ENCODE measurements at places on chromosomes 3 and 15. TPM values are rescaled to one million over a fixed set of nuclear protein-coding genes. Genes with fewer than 3 reads are reported as not detected.

- no peaks in the 10 kb centered on the region for H3K36me3 ChIP-seq
- no peaks in the 10 kb centered on the region for H3K4me1 ChIP-seq
- H3K27me3 ChIP-seq: no peaks in the 10 kb centered on the region
- no peak for DNase-seq
These were observed 46.6 kb downstream of the MAGI1 start for GRCh38 chr3:65992106-65992505.

GRCh38 chr15:77519540-77519939 is 98.9 kb downstream of the HMG20A start:
- H3K4me3 ChIP-seq: no peak overlapping the region
- H3K27me3 ChIP-seq: no peaks in the 10 kb centered on the region
- H3K36me3 ChIP-seq: no peaks in the 10 kb centered on the region
- no peak overlapping the region for H3K27ac ChIP-seq

GRCh38 chr3:54830658-54831057 is 97.2 kb downstream of the LRTM1 start:
- DNase-seq: no peak
- H3K4me1 ChIP-seq: no peaks in the 10 kb centered on the region
- no peaks in the 10 kb centered on the region for H3K27me3 ChIP-seq
- no peaks in the 10 kb centered on the region for H3K36me3 ChIP-seq
- H3K27ac ChIP-seq: no peak overlapping the region

DNA sequence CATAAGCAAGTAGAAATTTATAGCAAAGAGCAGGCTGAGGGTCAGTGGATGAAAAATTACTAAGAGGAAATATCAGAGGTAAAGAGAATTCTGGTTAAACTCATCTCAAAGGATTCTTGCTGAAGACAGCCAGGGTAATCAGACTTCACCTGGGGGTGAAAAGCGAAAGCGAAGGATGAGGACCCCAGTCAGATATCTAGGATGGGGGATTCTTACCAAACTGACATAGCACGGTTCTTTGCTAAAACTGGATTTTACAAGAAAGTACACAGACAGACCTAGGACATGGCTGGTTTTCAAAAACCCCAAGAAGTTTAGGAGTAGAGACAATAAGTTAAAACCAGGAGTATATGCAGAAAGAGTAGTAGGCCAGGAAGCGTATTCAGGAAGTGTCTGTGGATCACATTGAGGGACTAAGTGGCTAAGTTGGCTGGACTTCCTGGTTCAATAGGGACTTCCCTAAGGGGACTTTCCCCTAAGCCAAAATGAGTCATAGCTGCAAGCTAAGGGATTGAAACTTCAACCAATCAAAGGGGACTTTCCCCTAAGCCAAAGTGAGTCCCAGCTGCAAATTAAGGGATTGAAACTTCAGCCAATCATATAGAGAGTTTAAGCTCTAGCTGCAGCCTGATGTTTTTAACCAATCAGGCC is 2.4 kb upstream of the CFAP91 start:
- H3K36me3 ChIP-seq: no peaks in the 10 kb centered on the region
- no peak overlapping the region for H3K4me3 ChIP-seq
- H3K27ac ChIP-seq: no peak overlapping the region
- H3K27me3 ChIP-seq: no peaks in the 10 kb centered on the region
- no peak for DNase-seq

- no peaks in the 10 kb centered on the region for H3K4me1 ChIP-seq
- H3K27ac ChIP-seq: no peak overlapping the region
- no peak overlapping the region for H3K4me3 ChIP-seq
- DNase-seq: no peak
- no peaks in the 10 kb centered on the region for H3K27me3 ChIP-seq
- no peaks in the 10 kb centered on the region for H3K36me3 ChIP-seq
These were observed 20.1 kb upstream of the PRR20G start for GRCh38 chr3:127307916-127308315.

DNA sequence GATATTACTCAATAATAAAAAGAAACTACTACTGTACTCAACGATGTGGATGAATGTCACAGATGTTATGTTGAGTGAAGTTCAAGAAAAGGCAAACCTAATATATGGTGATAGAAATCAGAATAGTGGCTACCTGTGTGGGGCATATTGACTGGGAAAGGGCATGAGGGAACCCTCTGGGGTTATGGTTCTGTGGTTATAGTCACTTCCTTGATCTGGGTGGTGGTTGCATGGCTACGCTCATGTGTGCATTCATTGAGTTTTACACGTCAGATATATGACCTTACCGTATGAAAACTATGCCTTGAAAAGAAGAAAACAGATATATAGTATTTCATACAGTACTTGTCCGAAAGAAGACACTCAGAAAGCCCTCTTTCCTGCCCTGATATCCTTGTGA is 331.0 kb upstream of the LRRFIP2 start:
- no peak overlapping the region for H3K4me3 ChIP-seq
- H3K27ac ChIP-seq: no peak overlapping the region
- H3K36me3 ChIP-seq: no peaks in the 10 kb centered on the region
- no peak for DNase-seq

DNA sequence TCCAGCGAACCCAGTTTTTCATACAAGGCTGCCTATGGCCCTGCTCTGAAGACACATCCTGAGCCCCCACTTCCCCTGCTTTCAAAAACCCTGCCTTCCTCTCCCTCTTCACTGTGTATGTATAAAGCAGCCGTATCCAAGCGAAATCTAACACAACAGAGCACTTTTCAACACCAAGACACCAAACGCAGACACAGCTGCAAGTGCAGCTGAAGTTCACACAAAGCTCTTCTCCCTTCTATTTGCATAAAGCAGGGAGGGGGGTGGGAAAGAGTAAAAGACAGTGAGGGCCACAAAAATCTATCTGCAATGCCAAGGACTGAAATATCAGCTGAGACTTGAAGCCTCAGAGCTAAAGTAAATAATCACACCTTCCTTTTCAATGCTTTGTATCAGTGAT is 35.1 kb upstream of the CSPG5 start:
- H3K27me3 ChIP-seq: no peaks in the 10 kb centered on the region
- DNase-seq: no peak
- H3K27ac ChIP-seq: no peak overlapping the region
- no peaks in the 10 kb centered on the region for H3K4me1 ChIP-seq
- H3K36me3 ChIP-seq: no peaks in the 10 kb centered on the region

GRCh38 chr3:127762077-127762786 is 60.1 kb downstream of the MGLL start:
- H3K4me3 ChIP-seq: no peak overlapping the region
- no peaks in the 10 kb centered on the region for H3K4me1 ChIP-seq
- H3K27ac ChIP-seq: no peak overlapping the region
- no peaks in the 10 kb centered on the region for H3K27me3 ChIP-seq

GRCh38 chr3:109081746-109082510 is 36.0 kb downstream of the MORC1 start:
- no peaks in the 10 kb centered on the region for H3K36me3 ChIP-seq
- H3K27me3 ChIP-seq: no peaks in the 10 kb centered on the region
- no peak overlapping the region for H3K27ac ChIP-seq
- H3K4me1 ChIP-seq: no peaks in the 10 kb centered on the region
- no peak overlapping the region for H3K4me3 ChIP-seq
- no peak for DNase-seq

DNA sequence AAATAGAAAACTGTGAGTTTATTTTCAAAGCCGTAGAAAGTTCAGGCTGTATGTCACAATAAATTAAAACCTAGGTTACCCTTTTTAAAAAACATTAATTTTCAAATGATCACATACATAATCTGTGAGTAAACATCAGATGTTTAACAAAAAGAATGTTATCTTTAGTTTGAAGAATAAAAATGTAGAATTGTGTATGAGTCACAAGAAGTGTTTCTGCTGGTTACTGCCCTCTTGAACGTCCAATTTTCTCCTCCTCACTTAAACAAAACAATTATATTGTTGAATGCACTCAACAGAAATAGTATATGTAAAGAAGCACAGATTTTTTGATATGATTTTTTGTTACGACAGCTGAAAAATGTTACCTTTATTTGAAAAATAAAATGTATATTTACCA is 855.1 kb downstream of the ROBO1 start:
- H3K36me3 ChIP-seq: no peaks in the 10 kb centered on the region
- no peak for DNase-seq
- H3K27me3 ChIP-seq: no peaks in the 10 kb centered on the region
- H3K4me3 ChIP-seq: no peak overlapping the region
- H3K4me1 ChIP-seq: peaks cover under 1% of the 10 kb centered on the region

DNA sequence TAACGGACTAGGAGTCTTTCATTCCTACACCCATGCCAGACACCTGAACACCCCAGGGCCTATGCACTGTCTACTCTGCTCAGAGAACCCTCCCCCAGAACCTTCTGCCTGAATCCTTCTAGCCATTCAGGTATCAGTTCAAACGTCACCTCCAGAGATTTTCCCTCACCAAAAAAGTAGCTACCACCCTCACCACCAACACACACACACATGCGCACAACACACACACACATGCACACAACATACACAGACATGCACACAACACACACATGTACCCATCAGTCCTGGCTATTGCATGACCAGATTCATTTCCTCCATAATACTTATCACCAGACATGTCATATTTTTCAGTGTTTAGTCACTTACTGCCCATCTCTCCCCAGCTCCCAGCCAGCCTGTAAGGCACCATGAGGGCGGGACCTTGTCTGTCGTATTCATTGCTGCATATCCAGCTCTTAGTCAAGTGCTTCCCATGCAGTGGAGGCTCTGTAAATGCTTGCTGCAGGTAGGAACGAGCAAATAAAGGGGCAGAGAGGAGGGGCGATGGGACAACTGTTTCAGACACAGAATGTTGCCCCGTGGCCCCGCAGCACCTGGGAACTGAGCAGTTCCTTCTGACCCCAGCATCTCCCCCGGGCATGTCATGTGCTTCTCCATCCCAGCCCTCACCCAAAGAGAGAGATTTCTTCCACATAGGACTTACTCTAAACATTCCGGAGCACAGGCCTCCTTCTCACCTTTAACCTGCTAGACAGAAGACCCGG is 29.2 kb downstream of the XXYLT1 start:
- peaks cover 28% of the 10 kb centered on the region for H3K36me3 ChIP-seq
- H3K27ac ChIP-seq: no peak overlapping the region
- no peak for DNase-seq
- no peak overlapping the region for H3K4me3 ChIP-seq
- H3K4me1 ChIP-seq: no peaks in the 10 kb centered on the region
- H3K27me3 ChIP-seq: no peaks in the 10 kb centered on the region

- no peaks in the 10 kb centered on the region for H3K27me3 ChIP-seq
- DNase-seq: no peak
- H3K36me3 ChIP-seq: no peaks in the 10 kb centered on the region
- H3K4me1 ChIP-seq: no peaks in the 10 kb centered on the region
- H3K4me3 ChIP-seq: no peak overlapping the region
- H3K27ac ChIP-seq: no peak overlapping the region
These were observed 163.6 kb upstream of the COL8A1 start for GRCh38 chr3:99474776-99475175.

GRCh38 chr3:123869165-123869564 is 15.0 kb downstream of the MYLK start:
- H3K4me3 ChIP-seq: no peak overlapping the region
- no peak for DNase-seq
- no peaks in the 10 kb centered on the region for H3K4me1 ChIP-seq
- H3K27me3 ChIP-seq: no peaks in the 10 kb centered on the region
- H3K36me3 ChIP-seq: no peaks in the 10 kb centered on the region

Gene MINDY4B
- not detected for total RNA-seq

Gene MTHFS
- 16.9 TPM for total RNA-seq

Gene MOBP
- total RNA-seq: not detected

Gene PLCH1
- total RNA-seq: 1.4 TPM

Gene MUSTN1
- 70.1 TPM for total RNA-seq

Gene TRPM7
- total RNA-seq: 73.9 TPM

Gene NPTN
- total RNA-seq: 84.3 TPM

Gene NEK10
- total RNA-seq: 2.4 TPM

Gene PLAAT1
- total RNA-seq: 0.84 TPM
